ENCODE measurements at places on chromosomes 7 and 10. TPM values are rescaled to one million over a fixed set of nuclear protein-coding genes. Genes with fewer than 3 reads are reported as not detected.

TAS2R5 gene
- total RNA-seq: 2.2 TPM

NPC1L1 gene
- 0.21 TPM for total RNA-seq

GRCh38 chr10:6678211-6678803, 98.2 kb upstream of the PRKCQ start:
- no peak for DNase-seq

TYSND1 gene
- total RNA-seq: 13.4 TPM

FAM180A gene
- total RNA-seq: 3.0 TPM

DNA sequence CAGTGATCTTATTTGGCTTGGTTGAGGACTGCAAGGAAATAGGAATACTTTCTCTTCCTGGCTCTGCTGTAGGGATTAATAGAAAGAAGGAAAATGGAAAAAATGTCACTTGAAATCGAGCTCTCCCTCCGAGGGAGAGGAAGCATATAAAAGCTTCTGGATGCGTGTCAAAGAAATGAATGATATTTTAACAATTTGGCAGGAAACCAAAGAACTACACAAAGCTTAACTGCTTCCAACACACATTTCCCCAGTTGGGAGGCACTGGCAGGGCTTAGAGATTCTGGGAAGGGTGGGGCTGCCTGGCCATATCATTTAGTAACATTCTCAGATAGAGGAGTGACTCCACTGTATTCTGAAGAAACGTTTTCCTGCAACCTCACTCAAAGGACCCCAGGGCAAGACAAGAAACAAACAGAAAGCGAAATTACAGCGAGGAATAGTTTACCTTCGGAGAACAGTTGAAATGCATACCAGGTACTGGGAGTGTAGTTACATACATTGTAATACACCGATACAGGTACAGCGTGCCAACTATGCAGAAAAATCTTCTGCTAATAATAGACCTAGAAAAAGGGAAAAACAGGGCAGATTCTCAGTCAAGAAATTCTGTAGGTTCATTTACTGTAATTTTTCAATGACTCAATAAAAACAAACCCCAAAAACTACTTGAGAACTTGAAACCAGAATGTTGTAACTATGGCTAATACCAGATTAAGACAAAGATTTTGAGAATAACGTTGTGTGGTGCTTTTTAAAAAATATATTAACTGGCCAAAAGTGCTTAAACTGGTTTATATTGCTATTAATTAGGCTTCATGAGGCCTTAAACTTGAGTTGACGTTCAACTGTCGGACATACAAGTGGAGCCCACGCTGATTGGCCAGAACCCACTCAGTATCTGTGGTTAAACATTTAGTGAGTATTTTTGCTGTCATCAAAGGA, 75.7 kb upstream of the ASAH2 start:
- DNase-seq: no peak
